ENCODE measurements at places on chromosomes 12 and 14.
A peak's percentile ranks its signal among the peaks of the same experiment; 100 is the strongest.

GRCh38 chr12:92292016-92292415 lies 146.4 kb upstream of the BTG1 start:
- DNase-seq = no peak

GRCh38 chr14:24232645-24233537 lies at the start of gene GMPR2:
Gene GMPR2, plus strand, starts transcription at chr14:24232929. Its CDS starts 325 bp downstream, at chr14:24233254.
- no peak for DNase-seq

DNA sequence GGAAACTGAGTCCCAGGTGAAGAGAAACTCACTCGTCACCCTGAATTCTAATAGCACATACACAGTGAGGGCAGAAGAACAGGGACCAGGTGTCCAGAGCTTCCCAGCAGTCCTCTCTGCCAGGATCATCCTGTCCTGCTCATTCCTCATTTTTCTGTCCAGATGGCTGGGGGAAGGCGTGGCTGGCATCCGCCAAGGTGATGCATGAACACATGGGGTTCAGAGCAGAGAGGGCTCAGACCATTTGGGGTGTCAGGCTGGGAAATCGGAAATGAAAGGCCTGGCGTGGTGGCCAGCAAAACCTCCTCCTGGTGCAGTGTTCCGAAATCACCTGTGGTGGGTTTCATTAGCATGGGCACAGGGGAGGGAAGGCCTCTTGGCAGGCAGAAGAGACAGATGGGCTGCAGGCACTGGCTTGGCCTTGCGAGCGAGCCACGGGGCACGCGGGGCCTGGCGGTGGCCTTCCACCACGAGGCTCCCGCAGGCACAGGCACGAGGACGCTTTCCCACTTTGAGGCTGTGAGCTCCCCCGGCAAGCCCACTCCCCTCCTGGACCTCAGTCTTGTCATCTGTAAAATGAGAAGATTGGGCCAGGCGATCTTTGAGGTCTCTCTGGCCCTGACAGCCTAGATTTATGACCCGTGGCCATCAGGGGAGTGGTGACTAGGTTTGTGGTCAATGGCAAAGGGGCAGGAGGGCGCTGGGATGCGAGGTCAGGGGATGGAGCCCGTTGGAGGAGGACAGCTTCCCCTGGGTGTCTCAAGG lies 68.5 kb downstream of the TSPAN9 start:
- DNase-seq = no peak

DNA sequence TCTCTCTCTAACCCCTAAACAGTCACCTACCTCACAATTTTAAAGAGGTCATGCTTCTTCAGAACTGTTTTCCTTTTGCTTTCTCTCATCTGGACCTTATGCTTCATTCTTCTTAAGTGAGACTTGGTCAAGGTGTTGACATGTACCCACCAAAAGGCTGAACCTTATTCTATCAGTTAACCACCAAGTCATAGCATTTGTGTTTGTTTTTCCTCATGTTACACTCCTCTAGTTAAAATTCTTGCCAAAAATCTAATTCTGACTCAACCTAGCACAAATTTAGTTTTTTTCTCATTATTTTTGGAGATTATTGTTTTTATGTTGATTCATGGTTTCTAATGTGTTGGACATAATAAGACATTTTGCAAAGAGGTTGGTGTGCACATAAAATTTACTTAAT lies 578.6 kb downstream of the SLC16A7 start:
- DNase-seq = no peak

DNA sequence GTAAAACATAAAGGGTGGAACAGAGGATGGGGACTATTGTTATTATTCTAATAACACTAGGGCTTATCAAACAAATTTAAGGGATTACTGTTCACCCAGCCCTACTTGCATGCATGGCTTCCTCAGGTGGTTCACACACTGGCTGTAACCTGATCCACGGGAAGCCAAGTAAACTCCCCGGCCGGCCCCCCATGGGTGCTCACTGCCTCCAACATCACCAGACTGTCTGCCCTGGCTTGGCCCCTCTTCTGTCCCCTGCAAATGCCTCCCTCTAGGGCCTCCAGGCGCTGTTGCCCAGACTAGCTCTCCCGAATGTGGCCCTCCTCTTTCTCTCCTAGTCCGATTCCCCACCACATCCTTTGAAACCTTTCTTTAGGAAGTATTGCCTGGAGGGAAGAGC lies 18.6 kb downstream of the FAIM2 start:
- no peak for DNase-seq

- no peak for DNase-seq
Observed at GRCh38 chr14:58787592-58787991, 149.8 kb downstream of the DACT1 start.

DNA sequence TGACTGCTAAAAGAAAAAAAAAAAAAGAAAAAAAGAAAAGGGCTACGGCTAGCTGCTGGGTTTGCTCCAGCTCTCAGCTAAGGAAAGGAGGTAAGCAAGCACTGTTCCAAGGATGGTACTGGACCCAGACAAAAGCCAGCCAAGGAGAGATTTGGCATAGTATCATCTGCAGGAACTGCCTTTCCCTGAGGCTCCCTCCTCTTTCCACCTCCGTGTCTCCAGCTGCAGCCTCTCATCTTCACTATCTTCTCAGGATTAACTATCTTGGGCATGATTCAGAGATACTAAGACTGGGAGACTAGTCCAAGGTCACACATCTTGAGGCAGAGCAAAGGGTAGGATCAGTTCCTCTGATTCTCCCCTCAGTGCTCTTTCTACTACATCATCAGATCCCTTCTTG lies 6.0 kb downstream of the KITLG start:
- no peak for DNase-seq

- DNase-seq = no peak
Observed at GRCh38 chr12:122909442-122910288, 13.7 kb upstream of the VPS37B start.

DNA sequence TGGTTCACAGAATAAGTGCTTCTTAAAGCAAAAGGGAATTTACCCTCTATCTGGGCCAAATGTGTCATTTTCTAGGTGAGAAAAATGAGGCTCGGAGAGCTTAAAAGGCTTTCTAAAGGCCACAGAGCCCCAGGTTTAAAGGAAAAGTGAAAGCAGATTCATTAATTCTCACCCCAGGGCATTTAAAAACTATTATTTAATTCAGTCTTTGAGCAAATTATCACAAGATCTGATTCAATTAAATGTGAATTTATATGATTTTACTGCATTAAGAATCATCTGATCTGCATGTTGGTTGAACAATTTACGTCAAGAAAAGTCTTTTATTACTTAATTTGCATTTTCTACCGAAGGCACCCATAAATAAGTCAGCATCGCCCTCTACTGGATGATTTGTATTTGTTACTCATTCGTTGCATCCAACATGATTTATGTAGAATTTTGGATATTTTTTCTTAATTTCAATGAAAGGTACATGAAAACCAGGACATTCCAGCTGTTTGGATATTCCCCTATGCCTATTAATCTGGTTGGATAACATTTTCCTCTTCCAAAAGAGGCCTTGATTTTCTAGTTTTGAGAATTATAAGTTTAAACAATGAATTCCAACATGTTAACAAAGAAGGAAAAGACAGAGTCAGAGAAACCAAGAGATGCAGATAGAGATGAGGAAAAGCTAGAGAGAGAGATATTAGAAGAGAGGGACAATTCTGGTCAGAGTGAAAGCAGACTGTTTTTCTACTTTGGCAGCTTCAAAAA lies 19.1 kb upstream of the DHRS7 start:
- DNase-seq = no peak

DNA sequence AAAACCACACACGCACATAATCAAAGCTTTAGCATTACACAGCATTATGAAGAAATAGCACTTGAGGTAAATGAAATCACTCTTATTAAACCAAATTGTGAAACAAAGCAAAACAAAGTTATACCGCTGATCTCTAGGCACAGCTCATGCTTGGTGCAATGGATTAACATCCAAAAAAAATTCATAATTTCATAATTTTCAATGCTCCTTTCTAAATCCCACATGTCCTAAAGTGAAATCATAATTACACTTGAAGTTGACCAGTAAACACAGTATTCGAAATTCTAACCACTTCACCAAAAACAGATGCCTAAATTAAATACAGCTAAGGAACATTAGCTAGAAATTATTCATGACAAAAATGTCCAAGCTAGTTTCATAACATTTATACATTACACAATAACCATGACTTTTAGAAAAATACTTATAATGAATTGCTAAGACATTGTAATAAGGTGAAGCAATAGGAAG lies 1.5 kb downstream of the MLH3 start:
- no peak for DNase-seq

- DNase-seq = no peak
Observed at GRCh38 chr12:50695961-50696360, 67.9 kb upstream of the ATF1 start.

- peak; percentile 84 for DNase-seq
Observed at GRCh38 chr12:104303538-104304151, at the start of gene EID3. Gene EID3, plus strand, starts transcription at chr12:104303739. Its CDS starts 196 bp downstream, at chr12:104303935.

DNA sequence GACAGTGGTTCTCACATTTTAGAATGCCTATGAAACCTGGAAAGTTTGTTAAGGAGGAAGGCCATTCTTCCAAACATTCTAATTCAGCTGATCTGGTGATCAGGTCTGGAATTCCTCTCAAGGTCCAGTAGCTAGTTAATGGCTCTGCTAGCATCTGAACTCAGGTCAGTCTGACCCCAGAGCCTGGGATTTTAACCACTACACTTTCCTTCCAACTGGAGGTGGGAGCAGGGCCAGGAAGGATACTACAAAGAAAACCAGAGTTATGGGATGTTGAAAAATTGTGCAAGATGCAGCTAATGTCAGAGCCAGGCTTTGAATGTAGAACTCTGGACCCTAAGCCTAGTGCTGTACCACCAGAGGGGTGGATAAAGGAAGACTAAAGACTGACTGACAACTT lies 73.6 kb upstream of the NID2 start:
- DNase-seq = no peak

- DNase-seq = no peak
Observed at GRCh38 chr14:80787876-80788275, 153.7 kb downstream of the CEP128 start.

Measured in stimulated activated CD8-positive, alpha-beta memory T cell treated with anti-CD3 and anti-CD28 coated beads, Interleukin-4, amount 100 ng/mL, for 1 hour (primary cell).